ENCODE measurements at places on chromosomes 3 and 15. TPM values are rescaled to one million over a fixed set of nuclear protein-coding genes. Genes with fewer than 3 reads are reported as not detected.

Gene SI
- total RNA-seq = not detected

Gene NRROS
- 19.5 TPM for total RNA-seq

Gene IRAK2
- 5.2 TPM for total RNA-seq

Gene TMEM207
- not detected for total RNA-seq

Gene CELSR3
- total RNA-seq = 1.2 TPM

Gene CLSTN2
- total RNA-seq = 3.0 TPM

- H3K36me3 ChIP-seq = no peaks in the 10 kb centered on the region
- DNase-seq = peak; percentile 23
- H3K4me3 ChIP-seq = no peak overlapping the region
- H3K27me3 ChIP-seq = no peaks in the 10 kb centered on the region
- peaks cover 42% of the 10 kb centered on the region for H3K4me1 ChIP-seq
Measured at GRCh38 chr3:194275291-194275690, 75.8 kb downstream of the CPN2 start.

DNA sequence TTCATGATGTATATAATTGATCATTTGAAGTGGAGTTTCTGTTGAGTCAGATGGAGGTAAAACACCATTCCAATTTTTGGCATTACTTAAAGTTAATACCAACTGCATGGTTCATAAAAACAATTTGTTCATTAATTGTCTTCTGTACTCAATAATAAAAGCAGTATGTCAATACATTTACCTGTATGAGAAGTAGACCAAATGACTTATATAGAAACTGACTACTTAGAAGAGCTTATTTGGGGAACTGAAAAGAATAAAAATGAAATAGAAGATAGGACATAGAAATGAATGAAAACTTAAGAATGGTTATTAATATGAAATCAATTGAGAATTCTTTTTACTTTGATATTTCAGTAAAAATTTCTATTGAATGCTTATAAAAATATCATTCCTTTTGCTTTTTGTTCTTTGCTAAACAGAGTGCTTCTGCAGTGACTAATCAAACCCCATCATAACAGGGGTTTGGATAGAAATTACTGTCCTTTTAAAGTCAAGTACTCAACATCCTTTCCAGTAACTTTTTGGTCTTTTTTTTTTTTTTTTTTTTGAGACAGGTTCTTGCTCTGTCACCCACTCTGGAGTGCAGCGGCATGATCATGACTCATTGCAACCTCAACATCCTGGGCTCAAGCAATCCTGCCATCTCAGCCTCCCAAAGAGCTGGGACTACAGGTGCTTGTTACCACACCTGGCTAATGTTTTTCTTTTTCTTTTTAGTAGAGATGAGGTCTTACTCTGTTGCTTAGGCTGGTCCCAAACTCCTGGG is 6.5 kb upstream of the CRYBG3 start:
- no peak overlapping the region for H3K27ac ChIP-seq
- no peaks in the 10 kb centered on the region for H3K36me3 ChIP-seq
- no peaks in the 10 kb centered on the region for H3K4me1 ChIP-seq
- no peaks in the 10 kb centered on the region for H3K27me3 ChIP-seq

- no peak overlapping the region for H3K27ac ChIP-seq
- DNase-seq = no peak
- no peaks in the 10 kb centered on the region for H3K36me3 ChIP-seq
- H3K27me3 ChIP-seq = no peaks in the 10 kb centered on the region
- no peaks in the 10 kb centered on the region for H3K4me1 ChIP-seq
Measured at GRCh38 chr3:189842681-189843602, 211.8 kb downstream of the TP63 start.

GRCh38 chr3:66039590-66039887 is 821 bp upstream of the MAGI1 start:
- H3K4me1 ChIP-seq = peaks cover 9% of the 10 kb centered on the region
- peak; percentile 73 for DNase-seq
- no peaks in the 10 kb centered on the region for H3K27me3 ChIP-seq
- no peaks in the 10 kb centered on the region for H3K36me3 ChIP-seq
- peak overlapping the region; percentile 80 for H3K4me3 ChIP-seq
- peak overlapping the region; percentile 87 for H3K27ac ChIP-seq

DNA sequence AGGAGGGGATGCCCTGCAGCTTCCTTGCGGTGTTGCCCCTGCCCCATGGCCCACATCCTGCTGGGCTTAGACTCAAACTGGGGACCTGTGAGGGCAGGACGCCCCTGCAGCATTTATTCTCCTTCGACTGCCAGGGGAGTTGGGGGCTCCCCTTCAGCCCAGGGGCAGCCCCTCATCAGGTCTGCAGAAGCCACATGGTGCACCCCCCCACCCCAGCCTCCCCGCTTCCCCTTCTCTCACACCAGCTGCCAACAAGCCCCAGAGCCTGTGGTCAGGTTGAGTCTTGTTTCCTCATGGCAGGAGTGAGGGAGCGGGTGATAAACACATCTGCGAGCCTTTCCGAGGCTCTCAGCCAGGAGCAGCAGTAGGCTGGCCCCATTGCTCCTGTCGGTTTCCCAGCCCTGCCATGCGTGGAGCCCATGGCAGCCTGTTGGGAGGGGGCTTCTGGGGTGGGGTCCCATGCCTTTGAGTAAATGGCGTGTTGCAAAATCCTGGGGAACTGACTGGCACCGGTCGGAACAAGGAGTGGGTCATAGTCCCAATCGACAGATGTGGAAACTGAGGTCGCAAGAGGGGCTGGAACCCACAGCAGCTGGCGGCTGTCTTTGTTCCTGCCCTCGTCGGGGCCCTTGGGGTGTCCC is 27.8 kb downstream of the WNT7A start:
- no peak for DNase-seq
- H3K27me3 ChIP-seq = peaks cover 4% of the 10 kb centered on the region
- no peaks in the 10 kb centered on the region for H3K36me3 ChIP-seq
- no peaks in the 10 kb centered on the region for H3K4me1 ChIP-seq
- no peak overlapping the region for H3K4me3 ChIP-seq

DNA sequence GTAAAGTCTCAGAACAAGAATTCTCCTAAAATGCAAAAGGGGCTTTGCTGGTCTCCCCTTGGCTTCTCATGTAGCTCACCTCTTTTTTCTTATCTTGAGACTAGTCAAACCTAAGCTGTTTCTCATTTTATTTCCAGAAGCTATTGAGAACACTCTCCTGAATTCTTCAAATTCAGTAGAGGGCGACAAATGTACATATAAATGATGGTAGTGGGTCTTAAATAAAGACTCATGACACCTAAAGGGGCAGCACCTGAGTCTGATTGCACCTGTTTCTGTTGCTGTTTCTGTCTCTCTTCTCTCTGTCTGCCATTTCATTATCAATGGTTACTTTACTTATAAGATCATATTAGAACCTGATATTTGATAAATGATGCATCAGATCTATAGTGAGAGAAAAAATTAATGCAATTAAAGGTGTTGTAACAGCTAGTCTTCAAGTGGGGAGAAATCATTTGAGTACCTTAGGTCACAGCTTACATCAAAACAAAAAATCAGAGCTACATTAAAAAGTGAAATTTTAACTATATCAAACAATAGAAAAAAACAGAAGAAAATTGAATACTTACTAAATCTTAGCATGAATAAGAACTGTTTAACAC is 7.0 kb downstream of the ADIPOQ start:
- no peak overlapping the region for H3K27ac ChIP-seq
- no peaks in the 10 kb centered on the region for H3K4me1 ChIP-seq
- no peaks in the 10 kb centered on the region for H3K27me3 ChIP-seq
- no peak for DNase-seq

- no peaks in the 10 kb centered on the region for H3K27me3 ChIP-seq
- no peak overlapping the region for H3K4me3 ChIP-seq
- peak; percentile 77 for DNase-seq
- no peaks in the 10 kb centered on the region for H3K36me3 ChIP-seq
Measured at GRCh38 chr3:128385080-128385832, 81.4 kb downstream of the DNAJB8 start.

DNA sequence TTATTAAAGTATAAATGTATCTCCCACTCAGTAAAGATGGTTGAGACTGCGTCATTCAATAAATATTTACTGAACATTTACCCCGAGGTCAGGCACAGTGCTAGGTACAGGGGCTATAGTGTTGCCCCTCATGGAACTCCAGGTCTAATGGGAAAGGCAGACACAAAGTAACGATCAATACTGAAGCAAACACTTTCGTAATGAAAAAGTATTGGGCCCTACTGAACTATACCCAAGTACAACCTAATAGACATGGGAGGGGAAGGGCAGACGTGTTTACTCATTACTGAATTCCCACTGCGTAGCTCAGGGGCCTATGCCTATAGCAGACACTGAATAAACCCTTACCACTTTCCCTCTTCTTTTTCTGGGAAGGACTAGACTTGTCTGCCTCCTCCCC is 56.9 kb downstream of the KLHL6 start:
- no peak overlapping the region for H3K27ac ChIP-seq
- H3K4me1 ChIP-seq = no peaks in the 10 kb centered on the region
- H3K36me3 ChIP-seq = peaks cover 4% of the 10 kb centered on the region
- H3K27me3 ChIP-seq = no peaks in the 10 kb centered on the region
- no peak for DNase-seq

GRCh38 chr15:62085740-62086139 is 19.0 kb downstream of the C2CD4A start:
- no peak overlapping the region for H3K4me3 ChIP-seq
- H3K36me3 ChIP-seq = no peaks in the 10 kb centered on the region
- H3K27me3 ChIP-seq = no peaks in the 10 kb centered on the region
- no peak overlapping the region for H3K27ac ChIP-seq

- H3K4me1 ChIP-seq = no peaks in the 10 kb centered on the region
- H3K27me3 ChIP-seq = no peaks in the 10 kb centered on the region
- no peak overlapping the region for H3K27ac ChIP-seq
- H3K36me3 ChIP-seq = no peaks in the 10 kb centered on the region
- no peak overlapping the region for H3K4me3 ChIP-seq
- no peak for DNase-seq
Measured at GRCh38 chr3:178186666-178187065, 349.6 kb upstream of the KCNMB2 start.

- H3K4me3 ChIP-seq = no peak overlapping the region
- no peaks in the 10 kb centered on the region for H3K36me3 ChIP-seq
- no peak for DNase-seq
- peaks cover 41% of the 10 kb centered on the region for H3K4me1 ChIP-seq
Measured at GRCh38 chr15:80991421-80991820, 1.8 kb upstream of the MESD start.

GRCh38 chr3:12799525-12800440 is 3.3 kb downstream of the CAND2 start:
- DNase-seq = peak; percentile 47
- H3K4me3 ChIP-seq = no peak overlapping the region
- H3K27me3 ChIP-seq = no peaks in the 10 kb centered on the region
- no peaks in the 10 kb centered on the region for H3K36me3 ChIP-seq
- peaks cover 5% of the 10 kb centered on the region for H3K4me1 ChIP-seq

DNA sequence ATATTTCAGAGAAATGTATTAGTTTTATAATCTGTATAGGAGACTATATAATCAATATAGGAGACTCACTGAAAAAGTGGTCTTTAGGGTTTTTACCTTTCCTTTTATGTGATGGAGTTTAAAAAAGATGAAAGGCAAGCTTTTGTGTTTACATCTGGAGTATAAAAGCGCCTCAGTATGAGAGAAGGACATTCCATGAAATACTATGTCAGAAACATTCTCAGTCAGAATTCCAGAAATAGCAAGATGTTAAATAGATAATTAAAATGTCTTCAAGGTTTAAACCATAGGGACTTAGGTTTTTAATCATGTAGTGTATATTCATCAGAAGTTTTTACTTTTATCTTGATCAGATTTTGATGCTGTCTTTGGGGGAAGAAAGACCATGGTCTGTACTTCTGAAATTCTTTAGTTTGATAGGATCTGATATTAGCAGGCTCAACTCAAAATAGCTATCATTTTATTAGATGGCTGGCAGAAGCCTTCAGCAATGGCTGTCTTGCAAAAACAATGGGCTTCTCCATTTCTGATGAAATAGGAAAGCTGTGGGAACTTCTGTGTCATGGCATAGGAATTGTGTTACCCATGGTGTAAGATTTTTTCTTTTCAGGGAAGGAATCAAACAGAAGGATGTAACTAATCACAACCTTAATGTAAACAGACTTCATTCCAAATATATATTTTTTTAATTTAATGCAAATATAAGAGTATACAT is 209.6 kb upstream of the PLSCR5 start:
- no peak overlapping the region for H3K27ac ChIP-seq
- H3K4me1 ChIP-seq = no peaks in the 10 kb centered on the region
- no peak for DNase-seq

DNA sequence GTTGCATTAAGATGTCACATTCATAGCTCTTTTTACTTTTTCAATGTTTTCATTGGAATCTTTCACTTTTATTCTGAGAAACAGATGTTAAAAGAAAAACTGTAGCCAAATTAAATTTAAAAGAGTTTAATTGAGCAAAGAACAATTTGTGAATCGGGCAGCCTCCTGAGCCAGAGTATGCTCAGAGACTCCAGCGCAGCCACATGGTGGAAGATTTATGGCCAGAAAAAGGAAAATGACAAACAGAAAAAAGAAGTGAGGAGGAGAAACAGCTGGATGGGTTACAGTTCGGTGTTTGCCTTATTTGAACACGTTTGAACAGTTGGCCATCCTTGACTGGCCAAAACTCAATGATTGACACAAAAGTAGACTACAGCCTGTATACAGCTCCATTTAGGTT is 33.8 kb upstream of the RAB11A start:
- no peak overlapping the region for H3K27ac ChIP-seq
- no peaks in the 10 kb centered on the region for H3K27me3 ChIP-seq
- no peaks in the 10 kb centered on the region for H3K36me3 ChIP-seq
- H3K4me3 ChIP-seq = no peak overlapping the region

GRCh38 chr3:120258009-120258408 is 27.0 kb downstream of the GPR156 start:
- no peak overlapping the region for H3K4me3 ChIP-seq
- H3K27me3 ChIP-seq = no peaks in the 10 kb centered on the region
- no peak for DNase-seq
- no peak overlapping the region for H3K27ac ChIP-seq
- no peaks in the 10 kb centered on the region for H3K4me1 ChIP-seq

GRCh38 chr3:43871627-43872245 is 181.0 kb downstream of the ABHD5 start:
- no peak overlapping the region for H3K4me3 ChIP-seq
- H3K27ac ChIP-seq = no peak overlapping the region
- no peaks in the 10 kb centered on the region for H3K36me3 ChIP-seq
- H3K27me3 ChIP-seq = no peaks in the 10 kb centered on the region

DNA sequence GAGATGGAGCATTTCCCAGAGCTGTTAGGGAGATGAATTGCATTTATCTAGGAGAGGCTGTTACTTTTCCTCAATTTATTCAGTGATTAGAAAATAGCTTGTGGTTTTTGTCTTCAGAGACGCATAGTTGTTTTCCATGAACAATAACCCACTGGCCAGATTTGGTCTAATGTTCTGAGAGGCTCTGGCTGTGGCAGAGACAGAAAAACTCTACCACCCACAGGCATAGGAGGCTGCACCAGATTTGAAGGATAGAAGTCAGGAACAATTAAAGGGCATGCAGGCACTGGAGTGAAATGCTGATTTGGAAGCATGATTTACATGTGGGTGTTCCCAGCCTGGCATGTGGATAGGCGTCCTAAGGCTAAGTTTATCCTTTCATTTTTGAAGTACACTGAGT is 143.5 kb downstream of the NFKBIZ start:
- no peaks in the 10 kb centered on the region for H3K27me3 ChIP-seq
- H3K4me1 ChIP-seq = peaks cover 5% of the 10 kb centered on the region
- no peaks in the 10 kb centered on the region for H3K36me3 ChIP-seq

DNA sequence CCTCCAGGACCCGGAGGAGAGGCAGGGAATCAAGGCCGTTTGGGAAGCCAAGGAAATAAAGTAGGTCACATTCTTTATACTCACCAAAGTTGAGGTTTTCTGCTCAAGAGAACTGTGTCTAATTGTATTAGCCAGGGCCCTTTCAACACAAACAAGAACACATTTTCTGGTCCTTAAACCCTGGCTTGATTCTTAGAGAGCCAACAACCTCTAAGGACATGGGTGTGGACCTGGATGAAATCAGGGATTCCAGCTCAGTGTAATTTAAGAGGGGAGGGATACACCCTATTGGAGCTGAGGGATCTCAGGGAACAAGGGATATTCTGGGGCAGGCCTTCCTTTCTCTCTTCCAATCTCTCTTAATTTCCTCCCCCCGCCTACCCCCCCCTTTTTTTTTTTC is 104.8 kb downstream of the COL6A6 start:
- no peaks in the 10 kb centered on the region for H3K4me1 ChIP-seq
- no peaks in the 10 kb centered on the region for H3K36me3 ChIP-seq
- H3K27ac ChIP-seq = no peak overlapping the region
- no peak overlapping the region for H3K4me3 ChIP-seq
